ENCODE measurements at places on chromosomes 3 and 15.

- no peak for DNase-seq
These were observed 532.2 kb upstream of the DPPA4 start for GRCh38 chr3:109869586-109869985.

- no peak for DNase-seq
These were observed 17.6 kb downstream of the VGLL4 start for GRCh38 chr3:11626084-11626463.

DNA sequence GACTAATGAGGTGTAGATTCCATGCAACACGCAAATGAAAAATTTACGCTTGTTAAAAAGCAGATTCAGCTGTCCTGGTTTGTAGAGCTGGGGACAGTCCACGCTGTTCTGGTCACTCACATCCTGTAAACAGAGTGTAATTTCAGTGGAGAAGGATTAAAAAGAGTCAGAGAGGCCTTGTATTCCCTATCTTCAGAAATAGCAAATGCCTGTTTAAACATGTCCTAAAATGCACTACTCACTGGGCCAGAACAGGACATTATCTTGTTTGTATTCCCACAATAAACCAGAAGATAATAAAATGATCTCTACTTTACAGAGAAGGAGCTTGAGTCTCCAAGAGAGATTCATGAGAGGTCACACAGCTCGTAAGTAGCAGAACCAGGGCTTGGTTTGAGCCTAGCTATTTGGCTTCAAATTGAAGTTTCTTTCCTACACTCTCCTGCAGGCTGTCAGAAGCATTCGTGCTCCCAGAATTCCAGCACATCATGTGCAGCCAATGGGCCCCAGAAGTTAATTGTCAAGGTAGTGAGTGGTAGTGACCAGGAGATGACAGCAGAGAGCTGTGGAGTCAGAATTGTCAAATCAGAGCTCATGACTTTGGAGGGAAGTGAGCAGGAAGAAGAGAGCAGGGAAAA, 242.5 kb downstream of the ATP8B4 start:
- DNase-seq, result no peak

DNA sequence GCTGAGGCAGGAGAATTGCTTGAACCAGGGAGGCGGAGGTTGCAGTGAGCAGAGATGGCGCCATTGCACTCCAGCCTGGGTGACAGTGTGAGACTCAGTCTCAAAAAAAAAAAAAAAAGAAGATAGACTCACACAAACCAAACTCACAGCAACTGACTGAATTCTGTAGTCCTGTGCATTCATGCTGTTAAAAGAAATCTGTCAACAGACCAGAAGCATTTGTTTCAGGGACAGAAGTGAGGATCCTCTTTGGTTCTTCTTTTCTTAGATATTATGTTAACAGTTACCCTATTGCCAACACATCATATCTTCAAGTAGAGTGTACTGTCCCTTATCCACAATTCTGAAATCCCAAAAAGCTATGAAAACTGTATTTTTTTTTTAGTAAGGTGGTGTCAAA, 192.4 kb downstream of the CDIN1 start:
- no peak for DNase-seq

GRCh38 chr3:112086875-112087524, 811 bp downstream of the C3orf52 start:
- no peak for DNase-seq

DNA sequence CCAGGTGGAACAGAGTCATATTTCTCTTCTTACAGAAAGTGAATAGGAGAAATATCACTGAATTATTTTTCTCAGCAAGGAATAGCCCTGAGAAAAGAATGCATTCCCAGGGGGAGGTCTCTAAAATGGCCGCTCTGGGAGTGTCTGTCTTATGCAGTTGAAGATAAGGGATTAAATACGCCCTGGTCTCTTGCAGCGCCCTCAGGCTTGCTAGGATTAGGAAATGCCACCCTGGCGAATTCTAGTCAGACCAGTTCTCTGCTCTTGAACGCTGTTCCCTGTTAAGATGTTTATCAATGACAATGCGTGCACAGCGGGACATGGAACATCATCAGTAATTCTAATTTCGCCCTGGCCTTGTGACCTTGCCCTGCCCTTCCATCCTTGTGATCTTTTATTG, 949.0 kb upstream of the SEMA6D start:
- DNase-seq, result no peak

- no peak for DNase-seq
These were observed 4.6 kb downstream of the TCTA start for GRCh38 chr3:49416867-49417266.

- DNase-seq, result peak; percentile 32
These were observed 8.8 kb upstream of the CPOX start for GRCh38 chr3:98602078-98602678.

- no peak for DNase-seq
These were observed 12.3 kb upstream of the DENND4A start for GRCh38 chr15:65804252-65804931.

Data from HS-5 (cell line).